Right renal cortex interstitium (tissue), 3 donors: ENCODE measurements at places on chromosomes 5 and 9.

DNA sequence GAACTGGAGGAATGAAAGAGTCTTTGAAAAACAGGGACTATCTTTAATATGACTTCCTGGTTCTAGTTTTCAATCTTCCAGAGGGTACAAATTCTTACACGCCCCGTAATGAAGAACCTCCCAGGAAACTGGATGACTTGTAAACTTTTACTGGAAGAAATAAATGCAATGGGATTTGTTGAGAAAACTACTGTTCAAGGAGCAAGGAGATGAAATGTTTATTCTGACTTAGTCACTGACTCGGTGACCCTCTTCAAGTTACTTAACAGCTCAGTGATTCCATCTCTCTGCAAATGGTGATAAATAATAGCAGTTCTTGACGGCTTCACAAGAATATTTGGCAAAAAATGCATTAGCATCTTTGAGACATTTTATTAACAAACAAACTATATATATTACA, 858.6 kb downstream of the PTPRD start:
- no peak for DNase-seq

- no peak for DNase-seq
Observed at GRCh38 chr5:81783401-81783800, 32.5 kb upstream of the SSBP2 start.

DNA sequence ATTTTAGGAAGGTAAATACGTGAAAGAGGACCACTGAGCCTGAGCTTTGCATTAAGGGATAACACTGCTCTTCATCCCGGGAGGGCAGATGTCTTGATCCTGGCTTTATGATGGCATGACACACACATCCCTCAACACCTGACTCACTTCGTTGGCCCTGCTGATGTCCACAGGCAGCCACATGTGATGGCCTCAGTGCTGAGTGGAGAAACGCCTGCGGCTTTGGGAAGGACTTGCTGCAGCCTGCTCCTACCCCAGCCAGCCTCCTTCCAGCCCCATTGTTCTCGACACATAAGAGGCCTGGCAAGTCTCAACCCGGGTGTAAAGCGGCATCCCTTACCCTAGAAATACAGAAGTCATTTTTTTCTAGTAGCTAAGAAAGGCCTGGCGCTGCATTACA, 169.0 kb downstream of the SYK start:
- DNase-seq = no peak

- DNase-seq = no peak
Observed at GRCh38 chr5:51172903-51173626, 210.2 kb upstream of the ISL1 start.

- no peak for DNase-seq
Observed at GRCh38 chr5:159850160-159850559, 66.1 kb upstream of the ADRA1B start.

DNA sequence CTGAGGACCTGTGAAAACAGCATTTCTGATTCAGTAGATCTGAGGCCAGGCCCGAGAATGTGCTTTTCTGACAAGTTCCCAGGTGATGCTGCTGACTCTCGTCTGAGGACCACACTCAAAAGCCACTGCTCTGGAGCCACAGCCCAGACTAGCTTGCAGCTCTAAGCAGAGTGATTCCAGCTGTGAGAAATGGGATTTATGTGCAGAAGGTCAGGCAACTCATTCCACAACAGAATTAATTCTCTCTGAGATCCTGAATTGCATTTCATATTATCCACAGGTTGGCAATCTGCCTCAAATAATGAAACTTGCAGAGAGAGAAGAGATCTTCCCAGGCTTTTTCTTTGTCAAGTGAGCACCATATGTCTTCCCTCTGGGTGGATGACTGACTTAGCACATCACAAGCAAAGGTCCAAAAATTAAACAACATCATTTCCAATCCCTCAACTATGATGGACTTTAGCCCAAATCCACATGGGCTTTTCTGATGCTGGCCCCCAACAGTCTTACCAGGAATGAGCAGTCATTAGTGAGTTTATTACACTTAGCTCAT, 140.2 kb downstream of the ALDH1A1 start:
- DNase-seq = peak; percentile 44
